ENCODE measurements at places on chromosomes 1 and 21.

- DNase-seq: no peak
These were observed 859 bp upstream of the ERMAP start for GRCh38 chr1:42815941-42816584.

DNA sequence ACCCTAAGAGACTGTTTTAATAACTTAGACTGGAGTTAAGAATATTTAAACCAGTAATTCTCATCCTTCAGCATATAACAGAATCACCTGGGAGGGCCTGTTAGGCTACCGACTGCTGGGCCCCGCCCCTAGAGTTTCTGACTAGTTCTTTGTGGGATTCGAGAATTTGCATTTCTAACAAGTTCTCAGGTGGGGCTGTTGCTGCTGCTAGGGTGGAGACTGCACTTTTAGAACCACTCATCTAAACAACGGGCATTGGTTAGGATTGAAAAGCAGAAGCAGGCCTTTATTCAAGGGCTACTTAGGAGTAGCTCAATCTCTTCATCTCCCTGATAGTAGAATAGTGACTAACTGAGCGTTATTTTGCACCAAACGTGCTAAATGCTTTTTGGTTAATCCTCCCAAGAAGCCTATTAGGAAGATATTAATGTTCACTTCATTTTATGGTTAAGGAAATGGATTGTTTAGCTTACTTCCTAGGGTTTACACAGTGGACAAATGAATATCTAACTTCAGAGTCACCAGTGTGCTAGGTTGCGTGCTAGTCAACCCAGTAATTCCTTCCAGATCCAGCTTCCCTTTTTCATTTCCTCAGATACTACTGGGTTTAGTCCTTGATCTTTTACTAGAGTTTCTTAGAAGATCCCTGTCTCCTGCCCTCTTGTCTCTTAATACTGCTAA is 31.1 kb upstream of the UAP1 start:
- no peak for DNase-seq

- DNase-seq: no peak
These were observed 77.0 kb upstream of the IFFO2 start for GRCh38 chr1:19033515-19033839.

DNA sequence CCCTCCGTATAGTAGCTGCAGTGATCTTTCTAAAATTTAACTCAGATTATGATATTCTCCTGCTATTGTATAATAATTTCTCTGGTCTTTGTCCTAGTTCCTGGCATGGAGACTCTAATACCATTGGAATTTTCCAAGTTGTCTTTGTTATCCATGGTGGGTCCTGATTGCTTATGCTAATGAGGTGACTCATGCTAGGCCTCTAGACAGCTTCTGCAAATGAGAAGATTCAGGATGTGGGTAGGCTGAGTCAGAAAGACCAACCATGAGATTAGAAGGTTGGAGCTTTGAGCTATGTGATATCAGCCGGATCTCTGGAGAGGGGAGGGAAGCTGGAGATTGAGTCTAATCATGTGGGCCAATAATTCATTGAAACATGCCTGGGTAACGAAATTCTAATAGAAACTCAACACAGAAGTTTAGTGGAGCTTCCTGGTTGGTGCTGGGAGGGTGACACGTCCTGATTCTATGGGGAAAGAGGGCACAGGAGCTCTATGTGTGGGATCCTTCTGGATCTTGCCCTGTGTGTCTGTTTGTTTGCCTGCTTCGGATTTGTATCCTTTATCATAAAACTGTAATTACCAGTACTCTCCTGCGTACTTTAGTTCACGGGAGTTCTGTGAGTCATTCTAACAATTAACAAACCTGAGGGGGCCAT is 73.2 kb upstream of the CNIH3 start:
- no peak for DNase-seq

DNA sequence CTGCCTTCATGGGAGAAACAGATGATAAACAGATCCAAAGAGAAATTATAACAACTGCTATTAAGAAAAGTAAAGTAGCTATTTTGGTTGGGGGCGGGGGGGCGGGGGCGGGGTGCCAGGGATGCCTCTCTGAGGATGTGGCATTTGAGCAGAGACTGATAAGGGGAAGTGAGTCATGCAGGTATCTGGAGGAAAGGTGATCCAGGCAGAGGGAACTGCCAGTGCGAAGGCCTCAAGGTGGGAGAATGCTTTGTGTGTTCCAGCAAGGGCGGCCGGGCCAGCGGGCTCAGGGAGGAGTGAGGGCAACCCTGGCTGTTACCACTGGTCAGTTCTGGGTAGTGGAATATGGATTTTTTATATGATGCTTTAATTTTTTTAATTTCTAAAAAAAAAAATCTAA is 7.0 kb upstream of the TNFRSF1B start:
- DNase-seq: no peak

GRCh38 chr1:10432910-10433700 is 2.9 kb downstream of the CENPS start:
- DNase-seq: no peak

DNA sequence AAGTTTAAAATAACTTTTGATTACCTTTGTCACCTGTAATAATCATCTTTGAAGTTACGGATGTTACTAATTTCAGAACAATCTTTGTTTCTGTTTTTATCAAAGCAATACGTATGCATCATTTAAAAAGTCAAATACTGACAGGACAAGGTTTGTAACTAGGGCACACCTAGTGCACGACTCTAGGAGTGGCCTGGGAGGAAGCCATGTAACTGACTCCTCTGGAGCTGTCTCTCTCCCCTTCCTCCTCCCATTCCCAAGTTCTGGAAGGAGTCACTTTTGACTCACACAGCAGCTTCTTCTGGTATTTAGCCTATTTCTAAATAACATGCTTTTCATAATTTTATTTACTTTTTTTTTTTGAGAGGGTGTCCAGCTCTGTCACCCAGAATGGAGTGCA is 11.8 kb upstream of the RAP1GAP start:
- DNase-seq: no peak

DNA sequence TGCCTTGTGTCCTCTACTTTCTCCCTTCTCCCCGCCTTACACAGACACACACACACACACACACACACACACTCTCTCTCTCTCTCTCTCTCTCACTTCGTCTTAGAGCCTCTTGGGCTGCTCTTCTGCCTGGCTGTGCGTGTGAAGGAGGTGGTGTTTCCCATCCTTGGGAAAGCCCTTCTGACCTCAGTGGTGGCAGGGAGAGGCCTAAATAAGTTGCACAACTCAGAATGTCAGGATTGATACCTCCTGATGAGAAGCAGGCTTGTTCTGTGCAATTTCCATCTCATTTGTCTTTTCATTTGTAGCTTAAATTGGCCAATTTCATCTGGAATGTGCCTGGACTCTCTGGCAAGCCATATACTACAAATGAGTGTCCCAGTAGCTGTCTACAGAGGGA is 25.0 kb downstream of the LRRN2 start:
- no peak for DNase-seq

GRCh38 chr1:3978990-3979325 is 78.9 kb upstream of the C1orf174 start:
- DNase-seq: no peak

DNA sequence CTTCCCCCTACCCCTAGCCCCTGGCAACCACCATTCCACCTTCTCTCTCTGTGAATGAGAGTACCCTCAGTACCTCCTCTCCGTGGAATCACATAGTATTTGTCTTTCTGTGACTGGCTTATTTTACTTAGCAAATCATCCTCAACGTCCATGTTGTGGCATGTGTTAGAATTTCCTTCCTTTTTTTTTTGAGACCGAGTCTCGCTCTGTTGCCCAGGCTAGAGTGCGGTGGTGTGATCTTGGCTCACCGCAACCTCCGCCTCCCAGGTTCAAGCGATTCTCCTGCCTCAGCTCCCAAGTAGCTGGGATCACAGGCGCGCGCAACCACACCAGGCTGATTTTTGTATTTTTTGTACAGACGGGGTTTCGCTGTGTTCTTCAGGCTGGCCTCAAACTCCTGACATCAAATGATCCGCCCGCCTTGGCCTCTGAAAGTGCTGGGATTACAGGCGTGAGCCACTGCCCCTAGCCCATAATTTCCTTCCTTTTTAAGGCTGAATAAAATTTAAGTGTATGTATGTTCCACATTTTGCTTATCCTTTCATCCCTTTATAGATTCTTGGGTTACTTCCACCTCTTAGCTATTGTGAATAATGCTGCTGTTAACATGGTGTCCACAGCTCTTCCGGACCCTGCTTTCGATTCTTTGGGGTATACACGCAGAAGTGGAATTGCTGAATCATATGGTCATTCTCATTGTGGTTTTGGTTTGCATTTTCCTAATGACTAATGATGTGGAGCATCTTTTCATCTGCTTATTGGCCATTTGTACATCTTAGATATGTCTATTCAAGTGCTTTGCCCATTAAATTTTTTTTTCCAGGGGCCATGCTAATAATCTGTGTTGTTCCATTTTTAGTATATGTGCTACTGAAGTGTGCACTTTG is 32.3 kb downstream of the ERRFI1 start:
- DNase-seq: no peak

GRCh38 chr1:188365874-188366273 is 1537.1 kb downstream of the PLA2G4A start:
- no peak for DNase-seq

DNA sequence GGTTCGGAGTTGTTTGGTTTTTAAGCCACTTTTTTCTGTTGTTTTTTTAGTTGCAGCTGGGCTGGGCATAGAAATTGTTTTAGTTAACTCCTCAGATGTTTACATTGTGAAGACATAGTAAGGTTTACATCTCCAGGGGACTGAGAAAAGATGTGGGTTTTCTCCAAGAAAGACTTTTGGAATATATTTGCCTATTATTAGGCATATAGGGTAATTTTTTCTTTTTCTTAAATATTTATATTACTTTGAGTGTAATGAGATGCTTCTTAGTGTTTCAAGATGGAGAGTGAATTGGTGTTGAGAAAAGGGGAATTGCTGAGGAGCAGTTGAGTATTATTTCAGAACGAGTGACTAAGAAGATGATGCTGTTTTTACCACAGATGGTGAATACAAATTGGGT is 26.6 kb upstream of the PIGK start:
- DNase-seq: no peak

- no peak for DNase-seq
These were observed 87.6 kb downstream of the GLIS1 start for GRCh38 chr1:53651356-53651755.

- no peak for DNase-seq
These were observed 59.7 kb downstream of the RABGAP1L start for GRCh38 chr1:174218983-174219382.

GRCh38 chr1:1020000-1020404 is at the start of gene AGRN:
Gene AGRN (plus strand): TSS chr1:1020120. CDS start chr1:1020173, 53 bp downstream.
- DNase-seq: no peak

DNA sequence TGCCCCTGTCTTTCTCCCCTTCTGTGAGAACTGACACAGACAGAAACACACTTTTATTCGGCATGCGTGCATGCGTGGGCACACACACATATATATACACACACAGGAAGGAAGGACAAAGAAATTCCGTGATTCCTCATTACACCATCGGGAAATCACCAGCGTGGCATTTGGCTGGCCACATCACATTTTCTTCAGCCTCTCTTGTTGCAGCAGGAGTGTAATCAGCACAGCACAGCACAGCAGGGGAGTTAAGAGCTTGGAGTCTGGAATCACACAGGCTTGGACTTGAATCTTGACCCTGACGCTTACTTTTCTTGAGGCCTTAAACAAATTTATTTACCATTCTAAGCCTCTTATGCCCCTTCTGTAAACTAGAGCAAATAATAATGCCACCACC is 45.3 kb upstream of the EPHA8 start:
- no peak for DNase-seq

DNA sequence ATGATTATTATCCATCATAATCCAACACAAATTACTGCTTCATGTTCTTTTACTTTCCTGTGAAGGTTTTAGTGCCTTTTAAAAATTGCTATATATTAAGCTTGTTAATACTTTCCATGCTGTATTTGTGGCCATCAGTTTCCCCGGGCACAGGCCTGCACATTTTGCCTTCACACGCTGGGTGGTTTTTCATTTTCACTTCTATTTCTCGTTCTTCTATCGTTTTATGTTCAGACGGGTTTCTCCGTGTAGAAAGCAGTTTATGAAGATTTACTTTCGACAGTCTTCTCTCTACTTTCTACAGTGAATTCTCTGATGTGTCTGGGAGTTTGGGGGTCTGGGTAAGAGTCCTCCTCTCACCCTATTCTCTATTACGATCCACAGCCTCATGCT is 9.5 kb downstream of the RUNX3 start:
- no peak for DNase-seq

GRCh38 chr1:91763252-91763651 is 122.7 kb downstream of the TGFBR3 start:
- DNase-seq: no peak

DNA sequence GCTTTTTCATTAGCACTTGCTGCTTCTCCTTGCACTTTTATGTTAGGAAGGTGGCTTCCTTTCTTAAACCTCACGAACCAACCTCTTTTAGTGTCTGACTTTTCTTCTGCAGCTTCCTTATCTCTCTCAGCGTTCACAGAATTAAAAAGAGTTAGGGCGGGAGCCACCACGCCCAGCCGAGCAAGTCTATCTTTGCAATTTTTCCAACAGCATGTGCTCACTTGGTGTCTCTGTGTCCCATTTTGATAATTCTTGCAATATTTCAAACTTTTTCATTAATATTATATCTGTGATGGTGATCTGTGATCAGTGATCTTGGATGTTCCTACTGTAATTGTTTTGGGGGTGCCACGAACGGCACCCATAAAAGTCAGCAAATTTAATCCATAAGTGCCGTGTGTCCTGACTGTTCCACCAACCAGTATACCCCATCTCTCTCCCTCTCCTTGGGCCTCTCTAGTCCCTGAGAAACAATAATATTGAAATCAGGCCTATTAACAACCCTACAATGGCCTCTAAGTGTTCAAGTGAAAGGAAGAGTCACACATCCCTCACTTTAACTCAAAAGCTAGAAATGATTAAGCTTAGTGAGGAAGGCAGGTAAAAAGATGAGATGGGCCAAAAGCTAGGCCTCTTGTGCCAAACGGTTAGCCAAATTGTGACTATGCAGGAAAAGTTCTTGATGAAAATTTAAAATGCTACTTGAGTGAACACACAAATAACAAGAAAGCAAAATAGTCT is 15.9 kb upstream of the ITPKB start:
- DNase-seq: no peak

GRCh38 chr1:39236971-39237370 is 32.5 kb downstream of the MACF1 start:
- no peak for DNase-seq

Data from stimulated activated CD8-positive, alpha-beta memory T cell treated with anti-CD3 and anti-CD28 coated beads, Interleukin-2, amount 100 ng/mL, for 1 hour (primary cell).